Activated CD4-positive, alpha-beta T cell treated with anti-CD3 and anti-CD28 coated beads, Interleukin-2, Interleukin-6, amounts not matched to agents 100 ng/mL and 50 ng/mL, durations not matched to agents 16 hours and 8 hours (primary cell): ENCODE measurements at places on chromosomes 2 and 18.

DNA sequence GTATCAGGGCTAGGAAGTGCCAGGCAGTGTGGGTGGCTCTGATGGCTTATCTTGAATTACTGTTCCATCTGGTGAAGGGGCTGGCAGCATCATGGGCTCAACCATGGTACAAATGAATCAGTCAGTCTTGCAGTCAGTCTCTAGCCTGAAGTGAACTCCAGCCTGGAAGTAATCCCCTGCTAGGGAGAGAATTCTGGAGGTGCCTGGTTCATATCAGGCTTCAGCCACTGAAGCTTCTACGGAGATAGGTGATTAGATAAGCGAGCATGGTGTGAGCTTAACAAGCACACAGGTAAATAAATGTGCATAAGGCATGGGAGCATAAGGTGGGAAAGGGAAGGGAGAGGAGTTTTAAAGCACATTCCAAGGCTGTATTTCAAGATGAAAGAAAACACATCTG is 541.7 kb downstream of the MBD2 start:
- DNase-seq = no peak

- no peak for DNase-seq
These were observed 330.9 kb downstream of the DCC start for GRCh38 chr18:52670896-52671295.

DNA sequence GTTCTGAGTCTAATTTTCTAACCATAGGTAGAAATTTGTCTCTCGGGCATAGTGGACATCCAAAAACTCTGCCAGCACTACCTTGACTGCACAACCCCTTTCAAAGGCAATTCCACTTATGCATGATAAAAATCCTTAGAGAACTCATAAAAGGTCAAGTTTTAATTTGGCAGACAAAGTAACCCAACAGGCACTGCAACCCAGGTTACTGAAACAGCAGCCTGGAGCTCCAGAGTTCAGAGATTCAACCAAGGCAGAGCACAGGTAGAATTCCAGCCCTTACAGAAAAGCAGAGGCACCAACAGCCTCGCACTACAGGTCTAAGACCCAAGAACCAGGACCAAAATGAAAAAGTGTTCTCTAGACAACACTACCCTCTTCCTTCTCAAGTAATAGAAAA is 1.8 kb downstream of the DTNB start:
- no peak for DNase-seq

DNA sequence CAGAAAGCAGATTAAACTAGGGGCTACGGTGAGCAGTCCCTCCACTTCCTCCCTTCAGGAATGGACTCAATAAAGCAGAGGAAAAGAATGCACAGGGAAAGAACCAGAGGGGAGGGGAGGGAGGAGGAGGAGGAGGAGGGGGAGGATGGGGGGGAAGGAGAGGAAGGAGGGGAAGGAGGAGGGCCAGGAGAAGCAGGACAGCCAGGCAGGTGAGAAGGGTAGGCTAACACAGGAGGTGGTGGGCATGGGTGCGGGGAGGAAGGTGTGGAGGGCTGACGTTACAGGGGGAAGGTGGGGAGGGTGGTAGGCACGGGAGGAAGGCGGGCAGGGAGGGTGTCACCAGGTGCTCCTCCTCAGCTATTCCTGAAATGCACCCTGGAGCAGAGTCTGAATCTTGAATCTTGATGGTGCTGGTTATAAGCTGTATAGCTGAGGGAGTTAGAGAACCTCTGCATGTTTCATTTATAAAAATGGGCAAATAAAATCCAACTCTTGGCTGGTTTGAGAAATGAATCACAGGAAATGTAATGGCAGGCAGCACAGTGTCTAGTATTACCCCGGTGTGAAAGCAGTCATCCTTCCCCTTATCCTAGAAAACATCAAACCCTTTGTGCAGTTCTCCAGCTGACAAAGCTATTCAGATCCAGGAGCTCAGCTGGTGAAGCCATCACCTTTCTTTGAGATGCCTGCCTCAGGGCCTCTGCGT is 3.4 kb downstream of the TMEM18 start:
- peak; percentile 25 for DNase-seq

DNA sequence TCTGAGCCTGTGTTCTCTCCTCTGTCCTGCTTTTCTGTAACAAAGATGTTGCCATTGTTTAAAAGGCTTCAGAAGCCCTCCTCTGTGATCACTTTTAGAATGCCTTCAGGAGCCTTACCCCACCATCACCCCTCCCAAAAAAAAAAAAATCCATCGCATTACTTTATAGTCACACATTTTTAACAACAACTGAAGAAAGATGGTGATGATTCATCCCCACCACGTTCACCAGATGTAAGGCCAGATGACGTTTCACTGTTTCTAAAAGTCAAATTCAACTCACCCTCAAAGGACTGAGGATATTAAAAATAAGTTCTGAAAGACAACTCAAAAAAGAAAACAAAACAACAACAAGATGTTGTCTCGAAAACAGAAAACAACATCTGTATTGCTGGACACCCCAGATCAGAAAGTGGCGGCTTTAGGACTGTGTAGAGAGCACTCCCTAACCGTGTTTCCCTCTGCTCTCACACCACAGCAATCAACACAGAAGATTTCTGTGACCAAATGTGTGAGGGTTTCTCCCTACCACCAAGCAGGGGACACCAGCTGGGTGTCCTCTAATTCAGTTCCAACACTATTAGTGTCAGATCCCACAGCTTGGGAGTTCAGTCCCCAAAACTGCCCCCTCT is 61.9 kb upstream of the CREB1 start:
- DNase-seq = peak; percentile 33

- DNase-seq = no peak
These were observed 317.2 kb upstream of the FIGN start for GRCh38 chr2:164053021-164053420.

GRCh38 chr2:11248-11941 is 34.9 kb downstream of the FAM110C start:
- DNase-seq = peak; percentile 62

- DNase-seq = no peak
These were observed 554.5 kb downstream of the CBLN2 start for GRCh38 chr18:71989616-71990015.

GRCh38 chr2:228503731-228504130 is 322.2 kb upstream of the SPHKAP start:
- no peak for DNase-seq

- DNase-seq = no peak
These were observed 157.9 kb downstream of the PXDN start for GRCh38 chr2:1586251-1586922.

DNA sequence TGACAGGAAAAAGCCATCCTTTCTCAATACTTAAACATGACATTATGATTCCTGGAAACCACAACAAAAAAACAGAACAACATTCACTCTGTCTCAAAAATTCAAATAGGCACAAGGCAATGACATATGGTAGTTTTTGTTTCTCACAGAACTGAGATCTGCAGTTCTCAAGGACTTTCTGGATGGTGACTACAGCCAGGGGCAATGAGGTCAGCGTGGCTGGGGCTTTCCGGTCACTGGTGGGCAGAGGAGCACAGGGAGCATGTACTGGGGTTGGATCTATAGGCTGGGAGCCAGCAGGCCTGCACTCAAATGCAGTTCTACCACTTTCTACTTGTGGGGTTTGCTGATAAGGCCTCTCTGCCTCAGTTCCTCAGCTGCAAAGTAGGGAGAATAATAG is 72.0 kb downstream of the CTAGE1 start:
- no peak for DNase-seq

GRCh38 chr18:8088626-8089025 is 520.6 kb upstream of the RAB12 start:
- no peak for DNase-seq

- no peak for DNase-seq
These were observed 57.4 kb upstream of the CHRNA1 start for GRCh38 chr2:174821628-174822027.

DNA sequence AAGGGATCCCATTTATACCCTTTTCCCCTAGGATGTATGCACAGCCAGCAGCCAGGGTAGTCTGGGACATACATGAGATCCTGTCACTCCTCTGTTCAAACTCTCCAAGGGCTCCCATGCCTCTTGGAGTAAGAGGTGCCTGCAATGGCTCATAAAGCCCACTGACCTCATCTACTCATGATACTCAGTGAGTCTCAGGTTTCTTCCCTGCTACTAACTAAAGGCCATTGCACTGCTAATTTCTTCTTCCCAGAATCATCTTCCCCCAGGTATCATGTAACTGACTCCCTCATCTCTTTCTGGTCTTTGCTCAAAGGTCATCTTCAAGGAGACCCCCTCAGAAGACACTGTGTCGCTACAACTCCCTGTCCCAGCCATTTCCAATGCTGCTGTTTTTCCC is 68.2 kb downstream of the CCBE1 start:
- no peak for DNase-seq

DNA sequence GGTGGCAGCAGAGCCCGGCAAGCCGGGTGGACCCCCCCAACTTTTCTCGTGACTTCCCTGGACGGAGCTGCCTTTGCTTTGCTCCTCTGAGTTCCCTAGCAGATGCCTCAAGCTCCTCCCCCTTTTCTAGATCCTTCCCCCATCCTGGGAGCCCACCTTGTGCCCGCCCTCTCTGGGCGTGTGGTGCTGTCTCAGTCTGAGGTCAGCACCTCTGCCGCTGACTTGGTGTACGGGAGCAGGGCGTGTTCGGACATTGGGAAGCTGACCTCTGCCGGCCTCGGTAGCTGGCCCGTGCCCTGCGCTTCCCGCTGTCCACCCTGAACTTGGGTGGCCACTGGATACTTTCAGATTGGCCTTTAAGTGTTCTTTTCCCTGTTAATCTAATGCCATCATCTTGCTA is 19.6 kb upstream of the ESPNL start:
- no peak for DNase-seq

- no peak for DNase-seq
These were observed 50.9 kb downstream of the PLEKHA3 start for GRCh38 chr2:178531168-178531567.

DNA sequence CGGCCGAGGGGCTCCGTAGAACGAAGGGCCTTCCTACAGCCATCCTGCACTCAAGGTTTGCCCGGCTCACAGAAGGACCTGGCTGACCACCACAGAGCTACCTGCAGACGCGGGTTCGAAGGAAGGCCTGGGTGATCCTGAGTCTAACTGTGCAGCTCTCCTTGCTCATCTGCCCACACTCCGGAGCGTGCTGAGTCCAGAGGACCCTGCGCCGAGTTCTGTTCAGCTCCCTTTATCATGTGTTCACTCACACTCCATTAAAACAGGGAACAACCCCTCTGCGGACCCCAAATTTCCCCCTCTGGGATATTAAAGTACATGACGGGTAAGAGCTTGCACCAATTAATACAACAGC is 138.3 kb downstream of the PXDN start:
- DNase-seq = no peak

DNA sequence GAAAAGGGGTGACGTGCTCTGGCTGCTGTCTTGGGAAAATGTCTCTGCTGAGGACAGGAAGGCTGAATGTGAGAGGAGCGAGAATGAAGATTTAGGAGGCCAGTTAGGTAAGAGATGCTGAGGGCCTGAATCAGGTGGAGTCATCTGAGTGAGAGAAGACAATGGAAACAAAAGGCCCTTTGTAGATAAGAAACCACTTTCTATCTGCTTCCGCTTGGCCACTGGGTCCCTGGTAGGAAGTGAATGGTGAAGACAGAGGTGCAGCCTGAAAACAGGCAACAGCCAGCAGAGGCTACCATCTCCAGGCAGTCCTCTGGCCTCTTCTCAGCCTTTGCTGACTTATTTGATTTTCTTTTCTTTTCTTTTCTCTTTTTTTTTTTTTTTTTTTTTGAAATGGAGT is 374.0 kb upstream of the SLC14A2 start:
- no peak for DNase-seq

DNA sequence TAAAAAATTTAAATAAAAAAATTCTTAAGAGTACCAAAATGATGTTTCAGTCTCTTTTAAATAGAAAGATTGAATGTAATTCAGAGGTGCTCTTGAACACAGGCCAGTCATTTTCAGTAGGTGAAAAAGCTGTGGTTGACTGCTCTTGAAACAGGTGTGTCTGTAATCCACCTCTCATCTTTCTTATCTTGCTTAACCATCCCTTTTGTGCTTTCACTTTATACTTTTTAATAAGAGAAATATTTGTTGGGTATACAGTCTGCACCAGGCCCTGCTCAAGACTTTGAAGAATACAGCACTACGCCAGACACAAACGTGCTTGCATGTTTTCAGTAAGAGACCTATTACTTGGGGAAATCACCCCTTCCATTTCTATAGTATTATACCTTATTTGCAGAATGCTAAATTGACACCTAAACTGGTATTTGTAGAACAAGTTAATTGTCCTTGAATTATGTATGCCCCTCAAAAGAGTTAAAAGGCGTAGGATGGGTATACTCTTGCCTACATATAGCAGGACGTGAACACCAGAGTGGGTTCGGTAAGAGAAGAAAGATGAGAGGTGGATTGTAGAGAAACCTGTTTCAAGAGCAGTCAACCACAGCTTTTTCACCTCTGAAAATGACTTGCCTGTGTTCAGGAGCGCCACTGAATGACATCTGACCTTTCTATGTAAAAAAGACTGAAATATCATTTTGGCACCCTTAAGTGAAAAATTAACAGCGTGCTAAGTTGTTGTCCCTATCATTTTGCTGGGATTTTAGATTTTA is 4.0 kb upstream of the RTN4 start:
- DNase-seq = peak; percentile 17

DNA sequence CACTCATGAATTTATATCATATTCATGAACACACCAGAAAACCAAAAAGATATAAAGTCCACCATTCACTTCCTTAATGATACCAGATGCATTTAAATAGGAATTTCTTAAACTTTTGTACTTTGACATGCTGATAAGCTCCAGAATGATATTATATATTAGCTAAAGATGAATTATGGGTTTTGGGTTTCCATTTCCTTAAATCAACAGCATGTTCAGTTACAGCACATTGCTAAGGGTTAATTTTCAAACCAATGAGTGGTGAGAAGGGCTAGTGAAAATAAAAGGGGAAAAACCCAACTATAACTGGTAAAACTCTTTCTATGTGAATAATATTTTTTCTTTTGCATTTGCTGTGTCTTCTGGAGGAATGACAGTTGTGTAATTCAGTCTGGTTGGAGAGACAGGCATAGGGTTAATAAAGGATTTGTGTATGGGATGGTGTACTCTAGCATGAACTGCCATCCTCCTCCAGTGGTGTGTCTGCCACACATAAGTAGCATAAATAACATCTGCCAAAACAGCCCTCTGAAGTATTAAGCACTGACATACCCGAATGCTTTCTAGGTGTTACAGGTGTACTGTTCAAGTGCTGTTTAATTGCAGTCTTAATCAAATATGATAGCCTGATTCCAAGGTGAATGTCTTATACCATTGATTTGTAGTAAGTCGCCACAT is 19.3 kb upstream of the CPS1 start:
- no peak for DNase-seq

- DNase-seq = no peak
These were observed 64.9 kb downstream of the PPP1R1C start for GRCh38 chr2:182050333-182051135.

GRCh38 chr18:79524181-79525078 is 128.7 kb downstream of the NFATC1 start:
- peak; percentile 46 for DNase-seq

GRCh38 chr2:23381084-23381483 is 3.9 kb upstream of the KLHL29 start:
- no peak for DNase-seq
